ENCODE measurements at places on chromosomes 6 and 20.

GRCh38 chr6:78952362-78952761 lies 85.0 kb downstream of the IRAK1BP1 start:
- no peak overlapping the region for H3K4me3 ChIP-seq
- no peak for DNase-seq
- peaks cover 15% of the 10 kb centered on the region for H3K36me3 ChIP-seq
- H3K4me1 ChIP-seq, result no peaks in the 10 kb centered on the region
- no peak overlapping the region for H3K27ac ChIP-seq

DNA sequence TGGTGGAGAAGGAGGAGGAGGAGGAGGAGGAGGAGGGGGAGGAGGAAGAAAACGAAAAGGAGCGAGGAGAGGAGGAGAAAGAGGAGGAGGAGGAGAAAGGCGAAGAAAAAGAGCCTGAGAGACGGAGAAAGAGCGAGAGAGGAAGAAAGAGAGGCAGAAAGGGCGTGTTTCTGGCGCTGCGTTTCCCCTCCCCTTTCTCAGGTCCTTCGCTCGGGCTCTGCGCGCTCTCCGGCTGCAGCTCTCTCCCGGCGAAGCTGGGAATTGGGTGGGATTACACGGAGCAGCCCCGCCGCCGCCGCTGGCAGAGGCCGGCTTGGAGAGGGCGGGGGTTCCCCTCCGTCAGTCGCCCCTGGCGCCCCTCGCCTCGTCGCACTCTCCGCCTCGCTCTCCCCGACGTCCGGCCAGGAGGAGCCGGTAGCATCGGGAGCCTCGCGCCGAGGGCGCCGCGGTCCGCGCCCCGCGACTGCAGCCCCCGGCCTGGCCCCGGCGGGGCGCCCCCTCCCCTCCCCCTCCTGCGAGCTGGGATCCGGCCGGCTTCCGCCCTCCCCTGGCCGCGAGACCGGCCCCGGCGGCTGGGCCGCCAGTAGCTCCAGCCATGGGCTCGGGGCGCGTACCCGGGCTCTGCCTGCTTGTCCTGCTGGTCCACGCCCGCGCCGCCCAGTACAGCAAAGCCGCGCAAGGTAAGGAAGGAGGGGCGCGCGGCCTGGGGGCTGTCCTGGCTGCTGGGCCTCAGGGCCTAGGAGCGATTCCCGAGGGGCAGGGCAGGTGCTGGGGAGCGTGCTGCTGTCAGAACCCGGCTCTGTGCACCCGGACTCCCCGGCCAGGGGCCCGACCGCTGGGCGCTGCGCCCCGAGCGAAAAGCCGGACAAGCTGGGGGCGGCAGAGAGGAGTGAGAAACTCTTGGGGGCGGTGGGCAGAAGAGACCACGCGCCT lies at the start of gene SCUBE3:
TSS of gene SCUBE3 (plus strand) at position 133 of the 933 bp plus-strand sequence. CDS start at position 596, 463 bp downstream.
- peaks cover 48% of the 10 kb centered on the region for H3K4me1 ChIP-seq
- peak within 1 kb of the TSS; percentile 36 for H3K4me3 ChIP-seq
- no peaks in the 10 kb centered on the region for H3K36me3 ChIP-seq
- no peak within 1 kb of the TSS for H3K27ac ChIP-seq
- H3K27me3 ChIP-seq, result peaks cover 75% of the 10 kb centered on the region

- H3K4me3 ChIP-seq, result no peak overlapping the region
- no peak overlapping the region for H3K27ac ChIP-seq
- DNase-seq, result peak; percentile 33
- H3K36me3 ChIP-seq, result no peaks in the 10 kb centered on the region
- H3K4me1 ChIP-seq, result no peaks in the 10 kb centered on the region
Measured at GRCh38 chr6:116411284-116411623, 40.5 kb downstream of the DSE start.

GRCh38 chr6:137150072-137150471 lies 23.4 kb downstream of the IL22RA2 start:
- H3K27ac ChIP-seq, result no peak overlapping the region
- H3K36me3 ChIP-seq, result no peaks in the 10 kb centered on the region
- H3K4me1 ChIP-seq, result no peaks in the 10 kb centered on the region
- DNase-seq, result no peak
- no peaks in the 10 kb centered on the region for H3K27me3 ChIP-seq
- H3K4me3 ChIP-seq, result no peak overlapping the region

DNA sequence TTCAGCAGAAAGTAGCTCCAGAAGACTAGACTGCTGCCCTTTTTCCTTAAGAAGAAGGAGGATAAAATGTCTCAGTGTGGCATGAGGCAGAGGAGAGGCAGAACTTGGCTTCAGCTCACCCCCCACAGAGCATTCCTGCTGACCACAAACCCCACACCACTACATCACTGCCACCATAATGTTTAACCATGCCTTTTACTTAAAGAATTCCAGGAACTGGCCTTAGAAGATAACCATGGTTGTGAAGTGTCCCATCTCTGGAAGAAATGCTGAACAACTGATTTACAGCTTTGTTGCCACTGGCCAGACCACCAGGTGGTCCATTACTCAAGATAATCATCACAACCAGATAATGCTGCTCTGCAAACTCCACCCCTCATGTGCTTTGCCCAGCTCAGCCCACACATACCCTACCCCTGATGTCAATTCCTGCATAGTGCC lies 154.1 kb downstream of the CD24 start:
- no peak overlapping the region for H3K27ac ChIP-seq
- no peaks in the 10 kb centered on the region for H3K36me3 ChIP-seq
- H3K4me3 ChIP-seq, result no peak overlapping the region
- H3K4me1 ChIP-seq, result no peaks in the 10 kb centered on the region
- H3K27me3 ChIP-seq, result no peaks in the 10 kb centered on the region

DNA sequence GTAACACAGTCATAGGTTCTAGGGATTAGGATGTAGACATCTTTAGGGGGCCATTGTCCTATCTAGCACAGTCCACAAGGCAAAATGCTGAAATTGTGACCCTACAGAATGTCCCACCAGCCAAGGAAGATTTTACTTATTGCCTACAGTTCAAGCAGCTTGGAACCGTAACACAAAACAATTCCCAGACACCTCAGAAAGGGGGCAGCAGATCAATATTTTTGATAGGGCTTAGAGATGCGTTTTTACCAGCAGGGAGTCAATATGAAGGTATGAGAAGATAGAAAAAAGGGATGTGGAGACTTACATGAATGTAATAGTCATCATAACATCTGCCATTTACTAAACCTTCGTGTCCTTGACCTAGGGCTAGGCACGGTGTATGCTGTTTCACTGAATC lies 81.0 kb downstream of the TMEM170B start:
- H3K27me3 ChIP-seq, result no peaks in the 10 kb centered on the region
- no peaks in the 10 kb centered on the region for H3K36me3 ChIP-seq
- H3K4me1 ChIP-seq, result peaks cover 4% of the 10 kb centered on the region

- DNase-seq, result no peak
- no peaks in the 10 kb centered on the region for H3K27me3 ChIP-seq
- no peaks in the 10 kb centered on the region for H3K36me3 ChIP-seq
- H3K4me1 ChIP-seq, result no peaks in the 10 kb centered on the region
- no peak overlapping the region for H3K4me3 ChIP-seq
Measured at GRCh38 chr6:138517635-138518034, 18.3 kb upstream of the NHSL1 start.

DNA sequence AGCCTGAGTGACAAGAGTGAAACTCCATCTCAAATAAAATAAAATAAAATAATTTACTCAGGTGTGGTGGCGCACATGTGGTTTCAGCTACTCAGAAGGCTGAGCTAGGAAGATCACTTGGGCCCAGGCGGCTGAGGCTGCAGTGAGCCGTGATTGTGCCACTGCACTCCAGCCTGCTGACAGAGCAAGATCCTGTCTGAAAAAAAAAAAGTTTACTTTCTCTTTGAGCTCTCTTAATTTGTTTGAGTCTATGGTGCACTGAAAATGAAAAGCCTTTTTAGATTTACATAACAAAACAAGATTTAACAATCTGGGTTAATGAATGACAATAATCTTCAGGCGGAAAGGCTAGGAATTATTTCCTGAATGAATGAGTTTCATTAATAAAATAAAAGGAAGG lies 23.3 kb upstream of the NHSL1 start:
- no peaks in the 10 kb centered on the region for H3K27me3 ChIP-seq
- peak overlapping the region; percentile 31 for H3K27ac ChIP-seq
- no peak for DNase-seq
- peaks cover 5% of the 10 kb centered on the region for H3K4me1 ChIP-seq

GRCh38 chr6:17665132-17665531 lies 41.6 kb downstream of the NUP153 start:
- no peaks in the 10 kb centered on the region for H3K4me1 ChIP-seq
- H3K4me3 ChIP-seq, result no peak overlapping the region
- DNase-seq, result no peak

DNA sequence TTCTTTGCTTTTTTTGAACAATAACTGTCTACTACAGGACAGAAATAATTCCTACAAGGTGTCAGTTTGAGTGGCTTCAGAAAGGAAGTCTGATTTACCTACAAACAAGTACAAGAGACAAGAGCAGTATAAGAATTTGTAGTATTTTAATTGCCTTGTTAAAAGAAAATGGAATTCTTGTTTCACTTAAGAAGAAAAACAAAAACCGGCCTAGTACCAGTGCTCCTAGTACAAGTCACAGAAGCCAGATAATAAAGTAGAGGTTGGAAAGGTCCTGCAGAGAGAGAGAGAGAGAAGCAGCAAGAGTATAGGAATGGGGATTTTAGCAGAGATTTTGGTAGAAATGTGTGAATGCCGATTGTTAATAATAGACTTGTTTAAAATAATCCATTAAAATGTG lies 6.4 kb downstream of the TAB2 start:
- DNase-seq, result no peak
- peak overlapping the region; percentile 100 for H3K27ac ChIP-seq
- H3K36me3 ChIP-seq, result no peaks in the 10 kb centered on the region
- H3K4me1 ChIP-seq, result peaks cover 29% of the 10 kb centered on the region
- H3K4me3 ChIP-seq, result no peak overlapping the region
- H3K27me3 ChIP-seq, result no peaks in the 10 kb centered on the region

- H3K4me3 ChIP-seq, result peak overlapping the region; percentile 82
- H3K4me1 ChIP-seq, result no peaks in the 10 kb centered on the region
- peaks cover 8% of the 10 kb centered on the region for H3K27me3 ChIP-seq
Measured at GRCh38 chr6:157981132-157981394, 600 bp upstream of the SYNJ2 start.

DNA sequence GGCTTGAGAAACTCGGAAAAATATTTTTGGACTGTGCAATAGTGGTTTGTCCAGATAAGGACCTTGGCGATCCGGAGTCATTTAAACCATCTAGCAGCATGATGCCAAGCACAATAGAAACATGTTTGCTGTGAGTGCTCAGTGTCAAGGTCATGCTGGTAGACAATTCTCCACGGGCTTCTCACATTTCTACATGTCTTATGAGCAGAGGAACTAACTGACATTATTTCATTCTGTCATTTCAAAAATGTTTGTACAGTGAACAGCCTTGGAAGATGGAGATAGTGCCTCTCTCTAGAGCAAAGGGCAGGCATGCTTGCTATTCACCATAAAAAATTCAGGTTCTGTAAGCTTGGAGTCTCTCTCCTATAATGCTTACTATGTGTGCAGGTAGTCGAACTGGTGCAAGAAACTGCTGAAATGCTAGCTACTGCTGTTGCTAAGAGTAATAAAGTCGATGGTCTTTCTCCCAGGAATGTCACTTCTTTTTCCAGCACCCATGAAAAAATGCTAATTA lies 25.4 kb upstream of the CCN2 start:
- no peak overlapping the region for H3K27ac ChIP-seq
- no peak for DNase-seq
- no peaks in the 10 kb centered on the region for H3K27me3 ChIP-seq
- H3K36me3 ChIP-seq, result no peaks in the 10 kb centered on the region
- no peak overlapping the region for H3K4me3 ChIP-seq

DNA sequence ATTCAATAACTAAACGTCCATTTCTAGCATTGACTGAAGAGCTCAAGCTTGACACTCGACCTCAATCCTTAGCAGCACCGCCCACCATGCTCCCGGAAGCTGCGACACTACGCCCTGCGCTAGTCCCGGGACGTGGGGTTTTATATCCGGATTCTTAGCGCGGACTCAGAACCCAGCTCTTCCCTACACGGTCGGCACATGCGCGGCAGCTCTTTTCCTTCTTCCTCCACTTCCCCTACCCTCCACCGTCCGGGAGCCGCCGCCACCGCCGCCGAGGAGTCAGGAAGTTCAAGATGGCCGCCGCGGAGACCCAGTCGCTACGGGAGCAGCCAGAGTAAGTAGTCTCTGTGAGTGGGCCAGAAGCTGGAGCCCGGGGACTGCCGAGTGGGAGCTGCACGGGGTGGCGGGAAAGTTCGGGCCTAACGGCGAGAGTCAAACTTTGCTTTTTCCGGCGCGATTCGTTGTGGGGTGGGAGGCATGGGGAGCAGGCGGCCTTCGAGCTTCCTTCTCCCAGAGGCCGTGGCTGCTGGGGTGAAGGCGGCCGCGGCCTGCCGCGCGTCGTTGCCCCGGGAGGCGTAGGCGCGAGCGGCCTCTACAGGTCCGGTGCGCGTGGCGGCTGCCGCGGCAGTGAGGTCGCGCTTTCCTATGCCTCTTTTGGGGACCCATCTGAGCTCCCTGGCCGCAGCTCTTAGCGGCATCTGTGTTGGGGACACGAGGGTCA lies 57.6 kb downstream of the FAM217A start:
- peak overlapping the region; percentile 97 for H3K27ac ChIP-seq
- peak overlapping the region; percentile 83 for H3K4me3 ChIP-seq
- peak; percentile 90 for DNase-seq
- H3K27me3 ChIP-seq, result no peaks in the 10 kb centered on the region
- H3K36me3 ChIP-seq, result no peaks in the 10 kb centered on the region
- H3K4me1 ChIP-seq, result no peaks in the 10 kb centered on the region

DNA sequence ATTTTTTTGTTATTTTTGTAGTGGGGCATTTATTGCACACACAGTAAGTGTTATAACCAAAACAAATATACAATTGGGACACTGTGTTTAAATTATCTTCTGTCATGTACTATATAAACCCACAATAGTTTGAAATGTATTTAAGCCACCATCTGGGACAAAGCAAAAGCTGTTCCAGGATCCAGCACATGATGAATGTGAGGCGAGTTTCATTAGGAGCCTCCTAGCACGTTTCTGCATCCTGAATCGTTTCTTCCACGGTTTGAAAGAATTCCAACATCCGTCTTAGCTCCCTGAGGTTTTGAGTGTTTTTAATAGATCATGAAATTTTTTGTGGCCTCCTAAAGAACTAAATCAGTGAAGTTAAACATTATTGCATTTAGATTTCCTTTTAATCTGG lies 65.8 kb downstream of the EYA4 start:
- no peak overlapping the region for H3K27ac ChIP-seq
- no peak overlapping the region for H3K4me3 ChIP-seq
- H3K4me1 ChIP-seq, result no peaks in the 10 kb centered on the region
- no peaks in the 10 kb centered on the region for H3K36me3 ChIP-seq
- no peaks in the 10 kb centered on the region for H3K27me3 ChIP-seq

GRCh38 chr6:117531809-117532725 lies 49.6 kb downstream of the DCBLD1 start:
- no peaks in the 10 kb centered on the region for H3K27me3 ChIP-seq
- no peak for DNase-seq
- H3K4me3 ChIP-seq, result no peak overlapping the region
- peak overlapping the region; percentile 53 for H3K27ac ChIP-seq
- H3K4me1 ChIP-seq, result peaks cover 14% of the 10 kb centered on the region

- H3K36me3 ChIP-seq, result no peaks in the 10 kb centered on the region
- no peak for DNase-seq
- no peaks in the 10 kb centered on the region for H3K4me1 ChIP-seq
- no peak overlapping the region for H3K27ac ChIP-seq
Measured at GRCh38 chr20:26167499-26167898, 470.8 kb upstream of the ZNF337 start.

DNA sequence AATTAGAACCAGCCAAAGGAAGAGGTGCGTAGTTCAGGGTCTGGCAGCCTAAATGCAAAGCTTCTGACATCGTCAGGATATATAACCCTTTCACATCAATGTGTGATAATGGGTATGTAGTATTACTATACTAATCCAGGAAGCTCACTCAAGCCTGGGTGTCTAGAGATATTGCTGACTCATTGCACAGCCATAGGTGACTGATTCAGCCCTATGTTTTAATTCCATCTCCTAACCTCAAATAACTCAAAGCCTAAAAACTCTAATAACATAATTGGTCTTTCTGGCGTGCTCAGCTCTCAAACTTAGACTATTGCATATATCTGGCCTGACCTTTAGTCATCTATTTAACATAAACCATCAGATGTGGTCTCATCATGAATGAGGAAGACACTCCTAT lies 658.4 kb downstream of the TBC1D32 start:
- no peaks in the 10 kb centered on the region for H3K36me3 ChIP-seq
- H3K4me1 ChIP-seq, result no peaks in the 10 kb centered on the region
- H3K27me3 ChIP-seq, result no peaks in the 10 kb centered on the region
- no peak for DNase-seq
